ENCODE measurements at places on chromosomes 1 and 21.

- no peak for DNase-seq
Measured at GRCh38 chr1:19771350-19771749, 28.4 kb downstream of the TMCO4 start.

GRCh38 chr1:107953556-107953955 is 11.4 kb downstream of the VAV3 start:
- DNase-seq, result no peak

GRCh38 chr21:31531967-31532366 is 127.5 kb upstream of the SOD1 start:
- no peak for DNase-seq

GRCh38 chr1:44830900-44831304 is 12.2 kb downstream of the PTCH2 start:
- peak; percentile 9 for DNase-seq

DNA sequence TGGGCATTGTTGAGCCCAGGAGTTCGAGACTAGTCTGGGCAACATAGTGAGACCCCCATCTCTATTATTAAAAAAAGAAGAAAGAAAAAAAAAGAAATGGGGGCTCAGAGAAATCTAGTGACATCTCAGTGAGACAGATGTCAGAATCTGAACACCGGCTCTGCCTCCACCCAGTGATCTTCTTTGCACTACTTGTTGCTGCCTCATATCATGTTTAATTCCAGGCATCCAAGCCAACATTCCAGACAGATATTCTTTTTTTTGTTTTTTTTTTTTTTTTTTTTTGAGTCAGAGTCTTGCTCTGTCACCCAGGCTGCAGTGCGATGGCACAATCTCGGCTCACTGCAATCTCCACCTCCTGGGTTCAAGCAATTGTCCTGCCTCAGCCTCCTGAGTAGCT is 5.0 kb upstream of the ARL8A start:
- peak; percentile 74 for DNase-seq

Data from AG20443 (cell line).